ENCODE measurements at places on chromosomes 6 and 20.

DNA sequence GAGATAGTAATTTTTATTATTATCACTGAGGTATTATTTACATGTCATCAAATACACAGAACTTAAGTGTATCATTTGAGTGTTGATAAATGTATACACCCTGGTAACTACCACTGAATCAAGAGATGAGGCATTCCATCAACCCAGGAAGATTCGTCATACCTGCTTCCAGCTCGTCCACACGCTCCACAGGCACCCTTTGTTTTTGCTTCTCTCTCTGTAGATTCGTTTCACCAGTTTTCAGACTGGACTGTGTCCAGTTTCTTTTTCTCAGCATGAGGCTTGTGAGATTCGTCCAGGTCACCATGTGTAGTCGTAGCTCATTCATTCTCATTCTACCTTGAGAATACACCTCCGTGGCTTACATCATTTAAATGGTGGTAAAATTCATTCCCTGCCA lies 64.5 kb downstream of the BFSP1 start:
- DNase-seq = no peak

DNA sequence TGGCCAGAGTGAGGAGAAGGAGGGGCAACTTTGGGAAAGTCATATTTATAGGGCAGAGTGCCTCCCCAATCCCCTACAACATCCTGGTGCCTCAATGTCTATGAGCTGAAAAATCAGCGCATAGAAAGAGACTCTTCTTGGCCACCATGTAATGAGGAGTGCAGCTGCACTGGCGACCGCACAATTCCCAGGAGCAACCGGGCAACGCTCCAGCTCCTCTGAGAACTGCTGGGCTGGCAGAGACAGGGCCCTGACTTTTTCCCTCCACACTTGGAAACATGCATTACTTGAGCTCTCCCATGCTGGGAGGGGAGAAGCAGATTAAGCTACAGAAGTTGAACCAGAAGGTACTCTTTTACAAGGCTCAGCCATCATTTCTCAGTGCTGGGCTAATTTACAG lies 31.4 kb upstream of the MARCKS start:
- no peak for DNase-seq

DNA sequence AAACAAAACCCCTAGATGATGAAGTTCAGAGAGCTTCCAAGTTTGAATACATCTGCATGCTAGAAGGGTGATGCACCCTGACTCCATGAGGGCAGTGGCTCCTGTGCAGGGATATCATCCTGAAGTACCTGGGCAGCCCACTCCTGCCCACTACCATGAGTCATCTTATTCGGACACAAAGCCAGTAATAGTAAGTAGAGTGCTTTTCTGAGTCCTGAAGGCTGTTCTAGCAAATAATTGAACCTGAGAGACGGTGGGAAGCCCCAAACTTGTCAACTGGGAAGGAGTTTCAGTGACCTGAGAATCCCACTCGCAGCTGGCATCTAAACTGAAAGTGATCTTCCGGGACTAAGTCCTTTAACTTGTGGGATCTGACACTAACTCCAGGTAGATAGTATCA lies 152.9 kb upstream of the COL21A1 start:
- no peak for DNase-seq

DNA sequence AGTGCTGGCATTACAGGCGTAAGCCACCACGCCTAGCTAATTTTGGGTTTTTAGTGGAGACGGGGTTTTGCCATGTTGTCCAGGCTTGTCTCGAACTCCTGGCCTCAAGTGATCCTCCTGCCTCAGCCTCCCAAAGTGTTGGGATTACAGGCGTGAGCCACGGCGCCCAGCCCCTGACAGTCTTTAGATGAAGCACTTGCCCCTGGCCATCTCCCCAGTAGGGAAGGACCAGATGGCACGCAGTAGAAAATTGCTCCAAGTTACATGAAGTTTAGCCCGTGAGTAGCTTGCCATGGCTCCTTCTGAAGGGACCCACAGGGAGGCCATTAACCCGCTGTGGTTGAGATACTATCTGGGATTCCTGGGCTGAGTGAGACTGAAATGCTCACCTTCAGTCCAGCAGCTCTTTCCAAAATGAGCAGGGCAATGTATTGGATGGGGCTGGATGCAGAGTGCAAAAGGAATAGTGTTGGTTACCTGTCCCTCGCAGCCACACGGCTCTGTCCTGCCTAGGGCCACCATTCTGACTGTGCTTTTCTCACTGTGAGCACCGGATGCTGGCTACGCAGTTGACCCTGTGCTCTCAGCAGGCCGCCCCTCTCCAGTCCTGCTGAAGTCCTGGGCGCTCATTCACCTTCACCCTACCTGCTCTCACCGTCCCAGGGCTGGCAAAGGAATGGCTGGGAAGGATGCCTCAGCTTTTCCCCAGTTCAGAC lies 66.9 kb downstream of the EFCAB8 start:
- DNase-seq = no peak

GRCh38 chr20:32519381-32519730 lies 65.8 kb downstream of the NOL4L start:
- DNase-seq = no peak

DNA sequence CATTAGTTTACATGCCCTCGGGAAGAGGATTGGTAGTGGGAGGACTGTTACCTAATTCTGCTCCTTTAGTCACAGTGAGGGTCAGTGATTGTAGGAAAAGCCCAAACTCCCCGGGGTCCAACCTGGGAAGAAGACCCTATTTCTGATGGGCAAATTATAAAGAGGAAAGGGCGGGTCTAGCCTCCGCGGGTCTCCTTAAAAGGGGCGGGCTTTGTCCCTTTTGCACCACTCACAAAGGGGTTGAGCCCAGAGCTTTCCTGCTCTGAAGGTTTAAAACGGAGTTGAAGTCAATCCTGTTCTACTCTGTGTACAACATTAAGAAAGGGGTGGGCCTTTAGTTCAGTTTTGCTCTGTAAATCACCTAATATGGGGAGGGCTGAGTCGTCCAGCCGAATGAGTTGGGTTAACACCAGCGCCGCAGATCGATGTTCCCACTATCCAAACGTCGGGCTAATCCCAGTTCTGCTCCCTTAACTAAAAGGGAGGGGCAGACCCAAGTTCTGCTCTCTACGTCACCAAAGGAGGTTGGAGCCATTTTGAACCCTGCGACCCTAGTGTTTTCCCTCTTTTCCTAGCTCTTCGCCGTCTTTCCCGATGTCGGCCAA lies 920 bp upstream of the RNF5 start:
- no peak for DNase-seq

DNA sequence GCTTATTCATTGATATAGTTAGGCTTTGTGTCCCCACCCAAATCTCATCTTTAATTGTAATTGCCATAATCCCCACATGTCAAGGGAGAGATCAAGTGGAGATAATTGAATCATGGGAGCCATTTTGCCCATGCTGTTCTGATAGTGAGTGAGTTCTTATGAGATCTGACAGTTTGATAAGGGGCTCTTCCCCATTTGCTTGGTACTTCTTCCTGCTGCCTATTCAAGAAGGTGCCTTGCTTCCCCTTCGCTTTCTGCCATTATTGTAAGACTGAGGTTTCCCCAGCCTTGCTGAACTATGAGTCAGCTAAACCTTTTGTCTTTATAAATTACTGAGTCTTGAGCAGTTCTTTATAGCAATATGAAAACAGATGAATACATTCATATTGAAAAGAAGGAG lies 45.6 kb downstream of the CENPW start:
- DNase-seq = no peak

GRCh38 chr6:124990988-124991387 lies 28.8 kb downstream of the RNF217 start:
- DNase-seq = no peak

DNA sequence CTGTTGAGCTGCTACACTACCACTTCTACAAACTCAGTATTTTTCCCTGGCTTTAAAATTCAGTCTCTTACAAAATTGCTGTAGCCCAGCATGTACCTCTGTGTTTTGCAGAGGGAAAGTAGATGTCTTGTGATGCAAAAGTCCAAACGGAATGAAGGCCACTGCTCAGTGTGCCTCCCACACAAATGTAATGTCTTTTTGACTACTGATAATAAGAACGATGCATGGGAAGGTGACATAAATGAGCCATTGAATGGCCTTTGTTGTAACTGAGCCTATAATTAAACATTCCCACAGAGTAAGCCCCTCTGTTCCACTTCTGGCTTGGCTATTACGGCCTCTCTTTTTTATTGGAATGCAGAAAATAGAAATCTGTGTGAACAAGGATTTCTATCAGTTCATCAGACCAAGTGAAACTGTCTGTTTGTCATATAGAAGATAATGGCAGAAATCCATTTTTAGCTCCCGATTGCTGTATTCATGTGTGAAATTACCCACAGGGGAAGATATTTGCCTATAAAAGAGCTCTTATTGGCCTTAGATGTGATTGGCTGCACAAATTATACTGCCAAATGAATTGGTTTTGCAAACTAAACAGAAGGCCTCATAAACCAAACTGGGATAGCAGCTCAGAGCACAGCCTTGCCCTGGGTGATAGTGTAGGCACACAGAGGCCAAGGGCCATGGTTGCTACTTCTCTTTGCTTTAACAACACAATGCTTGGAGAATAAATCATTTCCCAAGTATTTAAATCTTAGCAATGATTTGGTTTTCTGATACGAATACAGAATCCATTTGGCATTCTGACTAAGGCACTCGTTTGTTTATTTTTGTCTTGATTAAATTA lies 241.5 kb upstream of the PLN start:
- DNase-seq = no peak

DNA sequence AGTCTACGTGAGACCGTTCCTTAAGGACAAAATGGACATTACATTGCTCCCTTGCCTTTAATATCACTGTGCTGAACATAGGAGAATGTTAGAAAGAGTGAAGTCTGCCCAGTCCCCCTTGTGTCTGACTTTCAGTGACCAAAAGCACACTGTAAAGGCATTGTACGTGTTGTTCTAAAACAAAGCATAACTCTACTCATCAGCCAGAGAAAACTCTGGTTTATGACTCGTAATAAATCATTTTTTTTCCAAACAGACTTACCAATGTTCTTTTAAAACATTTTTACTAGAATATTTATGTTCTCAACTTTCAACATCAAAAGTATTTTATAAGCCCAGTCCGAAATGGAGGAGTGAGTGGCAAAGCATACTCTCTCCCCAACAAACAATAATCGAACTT lies 262.5 kb downstream of the GJA1 start:
- DNase-seq = no peak

- DNase-seq = no peak
These were observed 103.5 kb downstream of the ATXN1 start for GRCh38 chr6:16657768-16658167.

GRCh38 chr6:101918471-101918870 lies 525.0 kb downstream of the GRIK2 start:
- no peak for DNase-seq

GRCh38 chr6:109060571-109060970 lies 34.1 kb downstream of the SESN1 start:
- DNase-seq = no peak

DNA sequence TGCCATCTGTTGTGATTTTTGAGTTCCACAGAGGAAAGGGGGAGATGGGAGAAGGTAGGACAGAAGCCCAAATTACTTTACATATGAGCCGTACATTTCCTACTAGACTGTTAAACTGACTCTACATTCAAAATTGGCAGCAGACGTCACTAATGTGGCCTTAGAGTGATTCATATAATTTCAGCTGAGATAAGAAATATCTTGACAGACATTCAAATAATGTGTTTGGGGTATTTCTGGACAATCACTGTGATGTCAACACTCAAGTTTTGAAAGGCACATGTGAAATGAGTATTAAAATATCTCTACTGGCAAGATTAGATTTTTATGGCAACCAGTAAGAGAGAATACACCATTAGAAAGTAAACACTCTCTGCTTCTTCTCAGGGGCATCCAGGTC lies 104.0 kb downstream of the MTFR2 start:
- no peak for DNase-seq

DNA sequence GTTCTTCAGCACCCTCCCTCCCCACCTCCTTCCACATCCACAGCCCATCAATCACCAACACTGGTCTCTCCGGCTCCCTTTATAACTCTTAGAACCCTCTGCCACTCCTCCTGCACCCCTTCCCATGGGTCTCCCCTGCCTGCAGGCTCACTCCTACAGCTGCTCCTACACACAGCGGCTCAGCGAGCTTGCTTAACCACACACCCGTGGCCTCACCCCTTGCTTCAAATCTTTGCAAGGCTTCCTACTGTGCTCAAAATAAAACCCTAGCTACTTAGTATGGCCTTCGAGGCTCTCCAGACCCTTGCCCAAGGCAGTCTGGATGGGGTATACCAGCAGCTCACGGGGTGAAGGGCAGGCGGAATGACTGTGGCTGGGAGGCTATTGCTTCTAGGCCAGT lies 63.7 kb downstream of the JPH2 start:
- no peak for DNase-seq

- no peak for DNase-seq
These were observed 97.6 kb downstream of the SCAF8 start for GRCh38 chr6:154830771-154831170.

- DNase-seq = no peak
These were observed 134.1 kb upstream of the PREP start for GRCh38 chr6:105536961-105537360.

- no peak for DNase-seq
These were observed 50.5 kb downstream of the SCAND1 start for GRCh38 chr20:35903843-35904242.

GRCh38 chr20:50027611-50028105 lies 44.9 kb downstream of the SNAI1 start:
- DNase-seq = no peak

- DNase-seq = peak; percentile 37
These were observed 827 bp downstream of the E2F3 start for GRCh38 chr6:20402342-20403069.

DNA sequence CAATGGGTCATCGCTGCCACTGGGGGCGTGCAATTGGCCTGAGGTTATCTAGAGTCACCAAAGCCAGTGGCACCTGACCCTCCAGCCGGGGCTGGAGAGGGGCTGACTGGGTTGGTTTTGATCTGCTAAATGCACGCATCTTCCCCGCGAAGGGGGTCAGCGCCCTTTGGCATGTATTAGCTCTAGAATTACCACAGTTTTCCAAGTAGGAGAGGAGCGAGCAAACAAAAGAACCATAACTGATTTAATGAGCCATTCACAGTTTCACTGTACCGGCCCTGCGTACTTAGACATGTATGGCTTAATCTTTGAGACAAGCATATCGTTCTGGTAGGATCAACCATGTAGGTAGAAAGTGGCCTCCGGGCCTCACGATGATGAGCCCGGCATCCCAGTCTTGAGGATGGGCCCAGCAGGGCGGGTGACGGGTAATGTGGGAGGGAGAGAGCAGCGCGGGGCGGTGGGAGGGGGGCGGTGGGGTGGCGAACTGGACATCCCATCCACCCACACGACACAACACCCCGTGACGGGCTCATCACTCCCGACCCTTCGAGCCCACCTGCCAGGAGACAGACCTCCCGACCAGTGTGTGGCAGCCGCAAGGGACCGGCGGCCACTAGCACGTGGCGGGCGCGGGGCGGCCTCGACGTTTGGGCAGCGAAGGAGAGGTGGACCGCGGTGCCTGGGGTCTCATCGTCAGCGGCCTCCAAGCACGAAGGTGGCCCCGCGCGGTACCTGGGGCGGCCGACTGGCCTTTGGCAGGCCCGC lies 1957.5 kb upstream of the DEFB115 start:
- DNase-seq = no peak

GRCh38 chr6:85628353-85628752 lies 14.3 kb downstream of the SYNCRIP start:
- DNase-seq = no peak

Measured in neuronal stem cell (in vitro differentiated cells).